ENCODE measurements at places on chromosomes 11 and 22.

GRCh38 chr22:48692734-48693376, 1134.8 kb downstream of the BRD1 start:
- DNase-seq: no peak

DNA sequence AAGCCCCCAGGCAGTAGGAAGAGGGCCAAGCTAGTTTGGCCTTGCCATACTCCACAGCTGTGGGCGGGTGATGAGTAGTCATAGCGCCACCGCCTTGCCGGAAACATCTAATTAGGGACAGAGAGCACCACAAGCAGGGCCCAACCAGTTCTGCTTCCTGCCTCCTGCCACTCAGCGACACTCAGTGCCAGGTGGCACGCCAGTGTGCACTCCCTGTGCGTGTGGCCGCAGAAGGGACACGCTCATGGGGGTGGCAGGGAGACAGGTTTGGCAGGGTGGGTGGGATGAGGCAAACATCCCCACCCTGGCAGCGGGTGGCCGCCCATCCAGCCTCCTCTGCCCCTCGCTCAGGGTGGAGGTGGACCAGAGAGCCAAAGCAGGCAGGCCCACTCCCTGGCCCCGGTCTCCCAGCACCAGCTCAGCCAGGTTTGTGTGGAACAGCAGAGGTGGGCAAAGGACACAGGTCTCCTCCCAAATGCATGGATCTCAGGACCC, 4.9 kb downstream of the OVOL1 start:
- peak; percentile 65 for DNase-seq

DNA sequence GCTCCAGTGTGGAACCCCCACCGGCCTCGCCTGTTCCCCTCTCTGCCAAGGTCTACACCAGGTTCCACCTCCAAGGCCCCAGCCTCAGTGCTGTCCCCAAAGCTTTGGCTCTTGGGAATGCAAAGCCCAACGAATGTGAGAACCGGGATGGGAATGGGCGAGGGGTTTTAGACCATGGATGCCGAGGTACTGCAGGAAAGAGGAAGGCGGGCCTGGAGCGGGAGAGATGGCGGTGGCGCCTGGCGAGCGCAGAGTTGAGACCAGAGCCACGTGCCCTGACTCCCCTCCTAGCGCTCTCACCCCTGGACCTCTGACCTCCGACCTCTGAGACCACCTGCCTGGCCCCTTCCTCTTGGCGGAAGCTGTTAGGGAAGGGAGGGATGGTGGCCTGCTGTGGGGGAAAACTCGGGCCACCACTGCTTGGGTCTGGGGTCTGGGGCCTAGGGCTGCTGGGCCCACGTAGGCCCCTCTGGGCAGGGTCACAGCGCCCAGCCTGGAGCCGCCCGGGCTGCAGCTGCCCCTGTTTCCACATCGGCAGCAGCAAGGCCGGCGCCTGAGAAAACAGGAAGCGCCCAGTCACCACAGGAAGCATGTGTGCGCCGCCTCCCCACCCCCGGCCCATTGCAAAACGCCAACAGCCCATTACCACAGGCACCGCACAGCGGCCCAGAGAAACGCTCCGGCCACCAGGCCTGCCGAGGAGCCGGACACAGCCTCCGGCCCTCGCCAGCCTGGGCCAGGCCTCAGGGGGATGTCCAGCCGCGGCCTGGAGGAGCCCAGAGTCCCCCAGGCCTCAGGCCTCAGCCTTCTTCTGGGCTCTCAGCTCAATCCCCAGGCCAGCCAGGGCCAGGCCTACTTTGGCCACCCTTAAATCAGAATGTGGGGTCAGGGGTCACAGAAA, 13.8 kb upstream of the SLC39A13 start:
- DNase-seq: no peak

DNA sequence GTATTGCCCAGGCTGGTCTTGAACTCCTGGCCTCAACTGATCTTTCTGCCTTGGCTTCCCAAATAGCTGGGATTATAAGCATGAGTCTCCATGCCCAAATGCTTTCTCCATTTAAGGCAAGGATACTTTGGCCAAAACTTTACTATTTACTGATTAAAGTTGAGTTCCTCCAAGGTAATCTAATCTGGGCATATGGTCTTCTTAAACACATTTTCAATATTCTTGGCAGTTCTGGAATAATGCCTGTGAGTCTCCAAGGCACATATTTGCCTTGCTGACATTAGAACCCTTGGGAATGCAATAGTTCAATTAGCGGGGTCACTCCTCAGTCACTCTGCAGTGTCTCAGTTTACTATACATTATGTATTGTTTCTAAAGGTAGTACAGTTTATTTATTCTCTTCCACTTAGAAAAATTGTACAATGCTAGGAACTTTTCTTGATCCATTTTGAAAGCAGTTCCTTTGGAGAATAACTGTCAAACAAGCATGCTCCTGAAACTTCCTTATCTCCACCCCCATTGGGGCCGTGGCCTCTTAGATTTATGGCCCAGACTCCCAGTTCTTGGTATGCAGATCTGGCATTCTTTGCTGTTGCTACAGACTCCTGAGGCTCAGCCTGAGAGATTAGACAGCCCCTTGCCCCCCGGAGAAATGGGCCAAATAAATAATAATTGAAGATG, 13.1 kb upstream of the RAB38 start:
- DNase-seq: no peak

- no peak for DNase-seq
Measured at GRCh38 chr22:41499624-41500280, 30.8 kb downstream of the ACO2 start.

- no peak for DNase-seq
Measured at GRCh38 chr11:116730601-116731000, 42.2 kb downstream of the BUD13 start.

DNA sequence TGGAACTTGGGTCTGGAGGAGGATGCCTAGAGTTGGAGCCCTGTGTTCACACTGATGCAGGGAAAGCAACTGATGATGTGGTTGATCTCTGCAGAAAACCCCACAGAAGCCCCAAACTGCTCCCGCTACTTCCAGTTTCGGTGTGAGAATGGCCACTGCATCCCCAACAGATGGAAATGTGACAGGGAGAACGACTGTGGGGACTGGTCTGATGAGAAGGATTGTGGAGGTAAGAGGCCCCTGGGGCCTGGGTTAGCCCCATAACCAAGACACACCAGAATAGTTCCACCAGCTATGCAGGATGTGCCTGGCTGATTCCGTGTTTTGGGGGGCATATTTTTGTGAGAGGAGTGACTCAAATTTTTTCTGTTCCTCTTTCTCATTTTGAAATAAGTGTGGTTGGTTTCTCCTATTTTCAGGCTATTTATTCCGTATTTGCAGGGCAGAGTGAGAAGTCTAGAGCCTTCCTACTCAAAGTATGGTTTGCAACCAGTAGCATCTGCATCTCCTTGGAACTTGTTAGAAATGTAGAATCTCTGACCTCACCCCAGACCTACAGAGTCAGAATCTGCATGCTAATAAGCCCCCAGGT, 137.3 kb upstream of the SORL1-AS1 start:
- no peak for DNase-seq

GRCh38 chr11:110755941-110756340, 43.7 kb upstream of the ARHGAP20 start:
- DNase-seq: no peak

- no peak for DNase-seq
Measured at GRCh38 chr11:91742155-91742554, 482.5 kb upstream of the FAT3 start.

DNA sequence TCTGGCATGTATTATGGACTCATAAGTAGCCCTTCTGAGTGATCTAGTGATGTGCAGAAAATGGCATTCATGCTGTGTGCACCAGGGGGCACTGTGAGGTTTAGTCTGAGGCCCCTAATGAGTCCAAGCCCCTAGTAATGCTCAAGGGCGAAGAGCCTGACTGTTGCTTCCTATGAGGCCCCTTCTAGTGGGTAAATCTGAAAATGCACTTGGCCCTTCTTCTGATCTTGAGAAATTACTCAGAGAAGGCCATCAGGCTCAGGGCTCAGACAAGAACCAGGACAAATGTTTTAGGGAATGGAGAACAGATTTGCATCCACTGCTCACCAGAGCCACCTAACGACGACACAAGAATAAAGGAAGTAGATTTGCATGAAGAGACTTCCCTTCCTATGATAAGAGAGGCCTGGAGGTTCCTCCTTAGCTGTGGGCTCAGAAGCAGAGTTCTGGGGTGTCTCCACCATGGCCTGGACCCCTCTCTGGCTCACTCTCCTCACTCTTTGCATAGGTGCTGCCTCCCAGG, 75.8 kb downstream of the GGTLC2 start:
- no peak for DNase-seq

DNA sequence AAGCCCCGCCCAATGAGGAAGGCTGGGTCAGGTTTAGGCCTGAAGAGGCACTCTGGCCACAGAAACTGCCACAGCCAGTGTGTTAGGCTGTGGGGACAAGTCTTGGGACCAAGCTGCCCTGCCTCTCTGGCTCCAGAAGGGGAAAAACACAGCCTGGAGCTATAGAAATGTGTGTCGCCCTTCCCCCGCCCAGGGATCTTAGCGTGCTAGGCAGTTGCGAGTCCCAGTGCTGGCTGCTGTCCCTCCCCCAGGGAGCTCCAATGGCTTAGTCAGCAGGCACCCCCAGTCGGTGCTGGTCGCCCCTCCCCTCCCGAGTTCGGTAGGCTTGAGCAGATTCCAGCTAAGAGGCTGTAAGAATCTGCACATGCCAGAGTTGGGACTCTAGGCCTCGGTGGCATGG, 99.5 kb upstream of the API5 start:
- DNase-seq: no peak

DNA sequence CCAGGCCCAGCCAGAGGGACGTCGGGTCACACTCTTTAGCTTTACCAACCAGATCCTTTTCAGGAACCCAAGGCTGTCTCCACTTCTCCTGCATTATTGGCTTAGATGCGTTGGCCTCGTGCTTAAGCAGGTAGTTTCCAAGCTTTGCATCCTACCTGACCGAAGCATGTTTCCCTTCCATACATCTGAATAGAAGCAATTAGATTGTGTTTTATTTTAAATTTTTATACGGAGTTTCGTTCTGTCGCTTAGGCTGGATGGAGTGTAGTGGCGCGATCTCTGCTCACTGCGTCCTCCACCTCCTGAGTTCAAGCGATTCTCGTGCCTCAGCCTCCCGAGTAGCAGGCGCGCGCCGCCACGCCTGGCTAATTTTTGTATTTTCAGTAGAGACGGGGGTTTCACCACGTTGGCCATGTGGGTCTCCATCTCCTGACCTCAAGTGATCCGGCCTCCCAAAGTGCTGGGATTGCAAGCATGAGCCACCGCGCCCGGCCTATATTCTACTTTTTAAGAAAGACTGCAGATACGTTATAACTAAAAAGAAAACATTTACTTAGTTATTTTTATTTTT, 677 bp downstream of the DYNC2H1 start:
- DNase-seq: no peak

- DNase-seq: no peak
Measured at GRCh38 chr11:75571625-75572024, 9.6 kb downstream of the SERPINH1 start.

- no peak for DNase-seq
Measured at GRCh38 chr11:79047321-79047720, 393.5 kb downstream of the TENM4 start.

- no peak for DNase-seq
Measured at GRCh38 chr11:131966667-131967066, 596.3 kb downstream of the NTM start.

- no peak for DNase-seq
Measured at GRCh38 chr11:10906521-10906920, 48.7 kb upstream of the ZBED5 start.

Measured in DMS79 (cell line).